ENCODE measurements at places on chromosomes 4 and X.

DNA sequence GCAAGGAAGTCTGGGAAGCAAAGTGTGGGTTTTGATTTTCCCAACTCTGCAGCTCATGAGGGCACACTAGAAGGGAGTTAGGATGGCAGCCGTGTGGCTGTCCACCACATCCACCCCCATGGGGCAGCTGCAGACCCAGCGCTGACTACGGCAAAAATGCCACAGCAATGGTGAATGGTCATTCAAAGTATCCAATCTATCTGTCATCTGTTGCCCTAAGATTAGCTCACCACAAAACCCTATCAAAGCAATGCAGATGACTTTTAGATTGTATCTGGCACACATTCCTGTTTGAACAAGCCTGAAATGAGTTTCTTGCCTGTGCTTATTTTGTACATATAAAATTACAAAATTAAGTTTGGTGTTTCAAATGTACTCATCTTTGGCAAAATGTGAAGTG, 29.7 kb upstream of the HPSE start:
- no peak for DNase-seq

GRCh38 chr4:10121568-10122208, 5.1 kb upstream of the WDR1 start:
- no peak for DNase-seq

- DNase-seq: no peak
Observed at GRCh38 chrX:8484360-8484949, 19.8 kb downstream of the VCX3B start.

- no peak for DNase-seq
Observed at GRCh38 chrX:39821709-39822095, 276.1 kb downstream of the BCOR start.

- DNase-seq: no peak
Observed at GRCh38 chr4:10462876-10463275, 5.7 kb upstream of the ZNF518B start.

Measured in GM12865 (cell line).